ENCODE measurements at places on chromosomes 11 and 22.

GRCh38 chr11:111707691-111708067, 58.5 kb downstream of the PPP2R1B start:
- no peak for DNase-seq

DNA sequence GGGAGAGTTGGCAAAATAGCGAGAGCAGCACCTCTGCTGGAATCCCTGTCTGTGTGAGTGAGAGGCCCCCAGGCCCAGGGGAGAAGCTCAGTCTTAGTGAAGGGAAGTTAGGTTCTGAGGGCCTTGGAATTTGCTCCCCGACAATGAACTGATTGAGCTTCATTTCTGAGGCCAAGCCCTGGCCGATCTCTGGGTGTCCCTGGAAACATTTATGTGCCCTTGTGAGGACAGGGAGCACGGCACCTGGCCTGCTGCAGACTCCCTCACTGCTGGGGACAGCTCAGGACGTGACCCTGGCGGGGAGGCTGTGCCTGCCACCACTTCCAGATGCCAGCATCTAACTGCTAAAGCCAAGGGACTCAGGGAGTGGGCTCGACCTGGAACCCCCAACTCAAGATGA, 52.0 kb downstream of the ARHGAP8 start:
- DNase-seq, result no peak

GRCh38 chr22:35834061-35834460, 116.4 kb downstream of the APOL5 start:
- DNase-seq, result no peak

- DNase-seq, result no peak
These were observed 10.4 kb downstream of the SNAP29 start for GRCh38 chr22:20869234-20869633.

DNA sequence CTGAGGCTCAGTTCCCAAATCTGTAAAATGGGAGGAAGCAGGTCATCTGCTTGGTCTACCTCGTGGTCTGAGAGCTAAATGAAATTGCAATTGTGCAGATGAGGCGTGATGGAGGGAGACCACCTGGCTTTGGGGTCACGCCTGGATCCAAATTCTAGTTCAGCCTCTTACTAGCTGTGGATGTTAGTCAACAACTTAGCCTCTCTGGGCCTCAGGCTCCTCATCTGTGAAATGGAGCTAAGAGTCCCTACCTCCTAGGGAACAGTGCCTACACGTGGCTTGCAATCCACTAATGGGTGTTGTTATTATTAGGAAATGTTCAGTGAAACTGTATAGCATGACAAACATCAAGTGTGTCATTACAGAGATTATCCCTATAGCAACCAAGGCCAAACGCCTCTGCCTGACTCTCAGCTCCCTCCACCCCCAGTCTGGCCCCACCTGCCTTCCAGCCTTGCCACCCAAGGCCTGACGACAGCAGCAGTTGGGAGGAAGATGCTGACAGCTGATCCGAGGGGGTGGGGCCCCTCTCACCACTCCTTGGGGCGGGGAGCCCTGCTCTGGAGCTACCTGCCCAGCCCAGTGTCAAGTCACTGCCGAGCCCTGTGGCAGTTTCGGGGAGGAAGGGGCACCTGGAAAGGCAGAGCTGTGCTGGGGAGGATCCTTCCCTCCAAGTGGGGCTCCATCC, 1.7 kb upstream of the RHOD start:
- DNase-seq, result no peak
